Peyer's patch (tissue), 4 donors: ENCODE measurements at places on chromosomes 1 and 21. TPM values are rescaled to one million over a fixed set of nuclear protein-coding genes. Genes with fewer than 3 reads are reported as not detected.

- DNase-seq, result no peak
These were observed 469 bp upstream of the S100A16 start for GRCh38 chr1:153613406-153613805.

DNA sequence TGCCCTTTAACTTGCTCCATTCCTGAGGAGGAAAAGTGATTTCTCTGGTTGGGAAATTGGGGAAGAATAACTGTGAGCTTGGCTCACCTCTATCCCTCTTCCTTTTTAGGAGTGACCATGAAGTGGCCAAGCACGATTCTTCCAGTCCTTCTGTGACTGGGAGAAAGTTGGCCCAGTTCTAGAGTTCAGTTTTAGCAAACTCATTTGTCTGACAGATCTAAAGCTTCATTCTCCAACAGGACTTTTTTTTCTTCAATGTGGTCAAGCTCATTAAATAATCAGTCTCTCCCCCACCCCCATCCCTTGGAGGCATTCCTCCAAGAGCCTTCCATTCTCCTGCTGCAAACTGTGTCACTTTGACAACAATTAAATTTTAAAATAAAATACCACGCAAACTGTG lies 6.4 kb upstream of the AGL start:
- no peak for DNase-seq

Gene NBPF3
- 4.4 TPM for total RNA-seq

DNA sequence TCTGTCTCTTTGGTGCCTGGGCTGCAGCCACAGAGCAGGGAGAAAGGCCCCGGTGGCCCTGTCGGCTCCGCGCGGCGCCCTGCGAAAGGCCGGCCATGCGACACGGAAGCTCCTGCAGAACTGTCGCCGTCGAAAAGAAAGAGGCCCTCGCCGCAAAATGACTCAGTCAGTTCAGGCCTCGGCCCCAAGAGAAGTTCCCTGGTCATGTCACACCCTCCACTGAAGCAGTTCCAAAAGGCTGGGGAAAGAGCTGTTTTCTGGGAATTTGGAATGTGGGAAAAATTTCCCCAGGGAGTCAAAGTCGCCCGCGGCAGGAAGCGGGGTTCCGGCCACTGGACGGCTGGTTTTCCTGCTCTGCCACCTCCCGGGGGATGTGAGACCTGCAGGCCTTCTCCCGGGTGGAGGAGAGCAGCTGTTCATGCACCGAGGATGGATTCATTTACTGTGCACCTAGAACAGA lies 115.8 kb upstream of the ZNF678 start:
- DNase-seq, result peak; percentile 60

- DNase-seq, result peak; percentile 6
These were observed 381.0 kb upstream of the VAMP3 start for GRCh38 chr1:7389906-7390603.

Gene BCAN
- not detected for total RNA-seq

DNA sequence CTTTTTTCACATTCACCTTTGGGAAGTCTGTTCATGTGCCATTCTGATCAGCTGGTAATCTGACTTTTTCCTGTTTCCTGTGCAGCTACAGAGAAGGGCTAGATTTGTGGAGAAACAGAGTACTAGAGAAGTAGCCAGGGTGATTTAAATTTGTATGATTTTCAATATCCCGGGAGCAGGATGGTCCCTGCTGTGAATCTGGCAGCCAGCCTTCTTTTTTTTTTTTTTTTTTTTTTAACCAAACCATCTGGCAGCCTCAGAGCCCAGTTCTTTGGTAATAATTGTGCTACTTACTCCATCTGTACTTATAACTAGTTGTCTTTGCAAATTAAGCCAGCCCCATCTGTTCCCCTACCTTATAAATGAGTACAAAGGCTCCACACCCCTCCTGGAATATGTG lies 248.6 kb upstream of the DEPDC1 start:
- no peak for DNase-seq

DNA sequence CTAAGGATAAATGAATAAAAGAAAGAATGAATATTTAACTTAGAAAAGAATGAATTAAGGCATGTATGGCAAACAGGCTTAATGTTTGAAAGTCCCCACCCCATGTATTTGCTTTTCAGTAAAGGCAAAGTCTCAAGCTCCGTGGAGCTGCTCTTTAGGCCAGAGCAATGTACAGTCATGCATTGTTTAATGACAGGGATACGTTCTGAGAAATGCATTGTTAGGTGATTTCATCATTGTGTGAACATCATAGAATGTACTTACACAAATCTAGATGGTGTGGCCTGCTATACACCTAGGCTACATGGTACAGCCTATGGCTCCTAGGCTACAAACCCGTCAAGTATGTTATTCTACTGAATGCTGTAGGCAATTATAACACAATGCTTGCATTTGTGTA lies 51.6 kb upstream of the SPATA6 start:
- no peak for DNase-seq

Gene CASZ1
- 87.5 TPM for total RNA-seq

DNA sequence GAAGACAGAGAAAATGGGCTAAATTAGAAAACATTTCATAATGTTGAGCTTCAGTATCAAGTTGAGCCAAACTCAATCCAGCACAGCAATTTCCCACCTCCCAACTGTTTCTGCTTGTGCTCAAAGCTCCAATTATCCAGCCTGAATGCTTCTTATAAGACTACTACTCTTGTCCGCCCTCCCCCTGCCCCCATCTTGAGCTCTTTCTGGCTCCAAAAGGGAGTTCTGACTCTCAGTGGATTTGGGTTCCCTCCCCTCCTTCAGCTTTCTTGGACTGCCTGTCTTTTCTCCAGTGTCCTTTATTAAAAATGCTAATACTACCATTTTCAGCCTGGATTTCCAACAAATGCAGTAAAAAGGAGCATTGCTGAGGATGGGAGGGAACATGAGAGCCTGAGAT lies 174.8 kb downstream of the ASTN1 start:
- DNase-seq, result no peak

- DNase-seq, result no peak
These were observed 1.1 kb downstream of the KRTAP10-12 start for GRCh38 chr21:44697811-44698734.

DNA sequence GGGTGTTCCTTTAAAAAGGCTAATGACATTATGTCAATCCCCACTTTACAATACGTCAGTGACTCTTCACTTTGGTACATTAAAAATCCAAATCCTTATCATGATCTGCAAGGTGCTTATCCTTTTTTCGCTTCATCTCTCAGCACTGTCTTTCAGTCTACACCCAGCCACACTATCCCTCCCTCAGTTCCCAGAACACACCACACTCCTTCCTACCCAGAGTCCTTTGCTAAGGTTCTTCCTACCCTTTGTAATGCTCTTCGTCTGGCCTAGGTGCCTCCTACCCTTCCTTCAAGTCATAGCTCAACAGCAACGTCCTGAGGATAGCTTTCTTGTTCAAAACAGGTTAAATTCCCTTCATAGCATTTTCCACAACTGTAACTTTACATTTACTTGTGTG lies 152.6 kb downstream of the RERE start:
- no peak for DNase-seq

Gene HAO2
- 0.76 TPM for total RNA-seq

- no peak for DNase-seq
These were observed 82.9 kb upstream of the COL24A1 start for GRCh38 chr1:86239490-86239889.

DNA sequence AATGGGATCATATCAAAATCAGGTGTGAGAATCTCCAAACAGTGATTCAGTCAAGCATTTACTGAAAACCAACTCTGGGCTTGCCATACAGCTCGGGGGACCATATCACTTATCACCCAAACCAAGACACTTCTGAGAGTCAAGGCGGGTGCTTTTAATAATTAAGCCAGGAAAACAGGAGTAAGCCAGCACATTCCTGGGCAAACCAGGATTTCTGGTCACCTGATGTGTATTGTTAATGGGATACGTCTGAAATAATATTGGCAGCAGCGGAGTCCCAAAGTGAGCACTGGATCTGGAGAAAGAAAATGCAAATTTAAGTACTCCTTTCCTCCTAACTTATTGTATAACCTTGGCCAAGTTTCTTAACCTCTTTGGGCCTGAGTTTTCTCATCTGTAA lies 17.6 kb downstream of the OSCP1 start:
- DNase-seq, result no peak

GRCh38 chr1:229344937-229345684 lies 2.3 kb upstream of the CCSAP start:
- no peak for DNase-seq

- DNase-seq, result no peak
These were observed 7.2 kb upstream of the MMP23B start for GRCh38 chr1:1624443-1625403.

DNA sequence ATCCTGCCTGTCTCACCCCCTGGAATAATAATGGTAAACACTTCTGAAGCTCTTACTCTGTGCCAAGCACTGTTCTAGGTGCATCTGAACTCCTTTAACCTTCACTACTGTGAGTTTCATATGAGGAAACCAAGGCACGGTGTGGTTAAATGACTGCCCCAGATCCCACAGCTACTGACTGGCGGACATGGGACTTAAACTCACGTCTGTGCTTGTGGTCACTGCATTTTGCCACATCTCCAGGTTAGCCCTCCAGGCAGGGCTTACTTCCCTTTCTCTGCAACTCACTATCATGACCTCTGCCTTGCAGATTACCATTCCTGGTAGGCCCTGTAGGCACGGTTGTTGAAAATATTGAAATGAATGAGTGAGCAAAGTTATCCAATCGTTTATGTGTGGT lies 83.4 kb downstream of the ADSS2 start:
- no peak for DNase-seq

Gene MTX1
- total RNA-seq, result 39.6 TPM

DNA sequence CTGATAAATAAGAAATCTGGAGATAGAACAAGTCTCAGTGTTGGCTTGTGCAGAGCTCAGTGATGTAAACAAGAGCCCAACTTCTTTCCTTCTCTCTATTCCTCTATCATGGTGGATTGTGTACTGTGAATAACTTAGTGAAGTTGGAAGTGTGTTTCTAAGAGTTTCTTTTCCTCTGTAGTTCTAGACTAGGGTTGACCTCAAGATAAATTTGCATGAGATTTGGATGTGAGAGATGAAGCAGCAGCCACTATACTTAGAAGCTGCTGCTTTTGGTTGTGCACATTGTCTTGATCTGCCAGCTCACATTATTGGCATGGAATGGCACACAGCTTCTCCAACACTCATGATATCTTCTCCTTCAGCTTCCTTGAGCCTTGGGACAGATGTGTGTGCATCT lies 198.9 kb upstream of the ZP4 start:
- DNase-seq, result no peak
